ENCODE measurements at places on chromosomes 1 and 21.

DNA sequence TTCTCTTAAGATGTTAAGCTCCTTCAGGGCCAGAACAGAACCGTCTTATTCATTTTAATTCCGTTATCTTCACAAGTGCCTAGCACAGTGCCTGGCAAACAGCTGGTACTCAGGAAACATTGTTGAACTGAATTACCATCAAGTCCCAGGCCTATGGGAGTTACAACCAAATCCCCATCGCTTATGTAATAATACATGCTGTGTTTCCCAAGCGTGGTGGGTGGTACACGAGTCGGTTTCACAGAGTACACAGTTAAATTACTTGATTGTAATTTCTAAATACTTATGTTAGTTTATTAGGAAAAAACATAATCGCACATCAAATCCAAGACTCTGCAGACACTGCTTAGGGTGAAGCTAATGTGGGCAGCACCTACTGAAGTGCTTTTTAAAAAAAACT lies 1.0 kb downstream of the ANGEL2 start:
- DNase-seq: no peak

GRCh38 chr1:54950006-54950368 lies 30.4 kb upstream of the TMEM61 start:
- no peak for DNase-seq

DNA sequence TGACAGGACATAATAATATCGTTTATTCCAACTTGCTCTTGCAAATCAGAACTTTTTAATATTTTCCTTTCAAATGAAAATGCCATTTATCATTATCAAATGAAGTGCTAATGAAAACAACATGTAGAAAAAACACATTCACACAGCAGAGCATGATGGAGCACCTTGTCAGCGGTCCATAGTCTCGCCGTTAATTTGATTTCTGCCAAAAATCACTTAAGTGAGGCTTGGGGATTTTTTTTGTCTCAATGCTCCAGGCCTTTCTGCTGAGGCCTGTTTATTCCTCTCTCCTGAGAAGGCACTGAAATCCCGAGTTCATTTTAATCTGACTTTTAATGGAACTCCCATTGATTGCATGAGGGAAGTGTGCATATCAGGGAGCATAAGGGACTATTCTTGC lies 122.5 kb downstream of the ELAVL4 start:
- no peak for DNase-seq

GRCh38 chr1:198741744-198742143 lies 102.9 kb downstream of the PTPRC start:
- no peak for DNase-seq

GRCh38 chr1:167104256-167104633 lies 10.4 kb downstream of the STYXL2 start:
- no peak for DNase-seq

DNA sequence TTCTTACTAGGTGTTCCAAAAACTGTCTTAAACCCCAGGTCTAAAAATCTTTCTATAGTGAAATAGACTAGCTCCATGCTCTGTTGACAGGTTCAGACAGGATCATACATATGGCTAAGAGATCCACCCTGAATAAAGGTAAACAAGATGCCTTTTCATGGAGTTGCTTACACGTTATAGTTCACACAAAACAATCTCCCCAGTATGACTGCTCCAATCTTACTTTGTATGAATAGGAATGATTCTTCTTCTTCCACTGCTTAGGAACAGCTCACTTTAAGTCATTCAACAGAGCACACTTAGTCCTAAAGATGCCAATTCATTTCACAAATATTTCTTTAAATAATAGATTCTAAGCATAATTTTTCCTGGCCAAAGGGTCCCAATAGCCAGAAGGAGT lies 16.0 kb downstream of the ELK4 start:
- no peak for DNase-seq

DNA sequence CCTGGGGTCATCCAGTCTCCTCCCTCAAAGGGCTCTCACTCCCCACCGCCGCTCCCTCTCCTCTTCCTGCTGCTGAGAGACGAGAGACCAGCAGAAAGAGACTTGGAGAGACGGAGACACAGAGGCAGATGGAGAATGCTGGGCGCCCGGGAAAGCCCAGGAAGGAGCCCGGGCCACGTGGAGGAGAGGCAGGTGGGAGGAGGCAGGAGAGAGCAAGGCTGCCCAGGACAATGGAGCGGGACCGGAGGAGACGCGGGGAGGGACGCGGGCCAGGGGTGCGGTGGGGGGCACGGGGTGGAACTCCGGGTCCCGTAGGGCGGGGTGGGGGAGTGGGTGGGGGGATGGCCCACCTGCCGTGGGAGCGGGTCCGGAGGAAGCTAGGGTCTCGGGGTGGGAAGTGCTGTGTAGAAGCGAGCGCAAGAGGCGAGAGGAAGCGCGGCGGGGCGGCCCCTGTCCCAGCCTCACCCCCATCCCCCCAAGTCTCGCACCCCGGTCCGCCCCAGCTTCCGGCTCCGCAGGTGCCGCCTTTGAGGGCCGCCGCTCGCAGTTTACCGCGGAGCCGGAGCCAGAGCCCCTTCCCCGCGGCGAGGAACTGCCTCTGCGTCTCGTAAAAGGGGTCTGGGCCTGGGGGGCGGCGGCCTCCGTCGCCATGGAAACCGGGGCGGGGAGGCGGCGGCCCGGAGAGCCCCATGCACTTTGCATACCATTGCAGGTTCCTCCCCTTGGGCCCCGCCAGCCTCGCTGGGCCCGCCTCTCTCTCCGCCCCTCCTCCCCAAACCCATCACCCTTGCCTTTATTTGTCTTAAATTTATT lies 11.7 kb upstream of the EPHA2 start:
- DNase-seq: no peak

DNA sequence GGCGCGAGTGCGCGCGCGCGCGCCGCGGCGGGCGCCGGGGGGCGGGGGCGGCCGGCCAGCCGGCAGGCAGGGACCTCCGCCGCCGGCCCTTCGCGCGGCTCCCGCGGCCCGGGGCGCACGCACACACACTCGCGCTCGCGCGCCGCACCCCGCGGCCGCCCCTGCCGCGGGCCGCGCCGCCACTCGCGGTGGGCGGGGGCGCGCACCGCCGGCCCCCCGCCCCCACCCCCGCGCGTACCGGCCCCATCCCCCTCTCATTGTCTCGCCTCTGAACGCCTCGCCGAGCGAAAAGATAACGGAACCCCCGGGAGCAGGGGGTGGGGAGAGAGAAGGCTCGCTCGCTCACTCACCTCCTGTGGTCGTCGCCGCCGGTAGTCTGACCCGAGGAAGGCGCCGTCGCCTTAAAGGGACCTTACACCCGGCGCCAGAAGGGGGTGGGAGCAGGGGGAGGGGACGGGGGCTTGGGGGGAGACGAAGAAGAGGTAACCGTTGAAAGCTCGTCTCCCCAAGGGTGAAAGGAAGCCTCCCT lies 428 bp downstream of the POGZ start:
- no peak for DNase-seq

- DNase-seq: no peak
Observed at GRCh38 chr21:28193189-28193588, 799.5 kb downstream of the LTN1 start.

DNA sequence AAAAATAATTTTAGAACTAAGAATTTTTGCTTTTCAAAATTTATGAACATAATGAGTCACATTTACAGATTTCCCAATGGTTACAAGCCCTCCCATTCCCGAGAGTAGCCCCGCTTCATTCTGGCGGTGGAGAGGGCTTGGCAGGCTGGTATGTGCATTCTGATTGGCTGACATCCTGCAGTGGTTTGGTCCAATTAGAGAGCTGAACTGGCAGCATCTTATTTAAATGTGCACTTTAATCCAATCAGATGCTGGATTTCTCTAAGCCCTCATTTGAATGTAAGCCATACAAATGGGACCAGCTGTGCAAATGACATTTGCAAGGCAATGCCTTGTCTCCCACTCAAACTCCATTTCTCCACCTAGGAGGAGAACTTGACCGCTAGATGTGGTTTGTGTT lies 18.0 kb upstream of the TRIM17 start:
- no peak for DNase-seq

- DNase-seq: peak; percentile 38
Observed at GRCh38 chr1:115496904-115497527, 144.8 kb upstream of the VANGL1 start.

DNA sequence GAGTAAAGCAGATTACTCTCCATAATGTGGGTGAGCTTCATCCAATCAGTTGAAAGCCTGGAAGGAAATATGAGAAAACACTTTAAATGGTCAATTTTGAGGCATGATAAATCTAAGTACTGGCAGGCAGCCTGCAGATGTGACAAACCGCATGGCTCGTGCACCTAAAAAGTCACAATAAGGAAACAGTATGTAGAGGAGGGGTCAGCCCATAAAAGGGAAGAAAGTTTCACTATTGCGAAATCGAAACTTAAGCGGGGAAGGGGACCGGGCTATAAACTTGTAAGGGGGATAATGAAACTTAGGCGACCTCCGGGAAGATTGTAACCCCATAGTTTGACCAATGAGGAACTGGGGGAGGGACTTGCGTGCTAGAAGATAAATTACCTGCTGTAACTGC lies 109.8 kb downstream of the PLPPR4 start:
- no peak for DNase-seq

DNA sequence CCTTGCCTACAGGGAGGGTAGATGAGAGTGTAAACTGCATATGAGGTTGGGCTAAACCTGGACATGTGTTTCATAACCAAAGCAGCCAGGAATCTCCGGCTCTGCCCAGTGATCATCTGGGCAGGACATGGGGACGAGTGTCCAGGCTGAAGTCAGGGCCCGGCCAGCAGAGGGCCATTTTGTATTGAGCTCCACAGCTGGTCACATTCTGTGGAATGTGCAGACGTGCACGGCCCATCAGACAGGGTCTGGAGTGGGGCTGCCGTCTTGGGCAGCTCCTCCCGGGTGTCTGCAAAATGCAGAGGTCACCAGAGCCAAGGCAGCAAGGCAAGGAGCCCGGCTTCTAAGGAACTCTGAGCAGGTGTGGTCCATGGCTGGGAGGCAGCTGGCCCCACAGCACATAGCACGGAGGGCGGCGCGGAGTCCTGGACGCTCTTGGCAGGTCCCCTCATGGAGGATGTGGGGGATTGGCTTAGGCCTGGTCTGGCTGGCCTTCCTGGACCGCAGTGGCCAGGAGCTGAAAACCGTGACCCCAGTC lies 6.2 kb downstream of the LRRC3 start:
- DNase-seq: no peak

DNA sequence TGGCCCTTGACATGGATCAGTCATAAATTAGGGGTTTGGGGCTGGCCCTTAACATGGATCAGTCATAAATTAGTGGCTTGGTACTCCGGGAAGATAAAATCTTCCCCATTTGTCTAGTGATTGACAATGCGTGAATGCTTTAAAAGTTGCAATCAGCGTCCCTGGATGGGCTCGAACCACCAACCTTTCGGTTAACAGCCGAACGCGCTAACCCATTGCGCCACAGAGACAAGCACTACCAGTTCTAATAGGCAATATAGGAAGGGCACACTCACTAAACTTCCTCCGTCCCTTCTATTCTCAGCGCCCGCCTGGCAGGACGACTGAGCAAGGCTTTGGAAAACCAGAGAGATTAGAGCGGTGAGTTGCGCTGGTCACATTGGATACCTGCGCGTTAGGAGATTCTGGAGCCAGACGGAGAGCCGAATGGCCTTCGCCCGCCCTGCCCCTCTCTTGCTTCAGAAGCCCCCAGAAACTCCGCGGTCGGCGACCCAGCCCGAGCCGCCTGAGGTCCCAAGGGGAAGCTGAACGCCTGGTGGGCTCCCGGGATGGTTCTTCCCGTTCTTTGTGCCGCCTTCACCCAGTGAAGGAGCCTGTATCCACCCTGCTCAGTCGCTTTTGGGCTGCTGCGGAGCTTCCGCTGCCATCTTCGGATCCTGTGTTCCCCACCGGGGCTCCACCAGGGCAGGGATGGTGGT lies 235.9 kb downstream of the FAM72C start:
- no peak for DNase-seq

- DNase-seq: no peak
Observed at GRCh38 chr1:209207126-209207700, 376.3 kb upstream of the CAMK1G start.

- no peak for DNase-seq
Observed at GRCh38 chr1:36419569-36419968, 21.9 kb upstream of the LSM10 start.

DNA sequence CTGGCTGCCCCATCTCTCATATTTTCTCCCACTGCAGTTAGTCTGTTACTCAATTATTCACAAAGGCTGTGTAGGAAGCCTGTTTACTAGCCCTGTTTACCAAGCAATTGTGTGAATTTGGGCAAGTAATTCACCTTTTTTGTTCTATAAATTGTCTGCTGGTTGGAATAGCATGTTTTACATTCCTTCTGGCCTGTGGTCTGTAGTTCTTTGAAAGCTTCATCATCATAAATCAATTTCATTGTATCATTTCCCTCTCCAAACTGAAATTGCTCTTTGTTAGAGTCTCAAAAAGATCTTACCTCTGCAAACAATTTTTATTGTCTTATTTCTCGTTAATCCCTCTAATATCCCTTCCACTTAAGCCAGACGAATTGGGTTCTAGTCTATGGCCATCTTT lies 1059.5 kb upstream of the ADGRL4 start:
- DNase-seq: no peak

DNA sequence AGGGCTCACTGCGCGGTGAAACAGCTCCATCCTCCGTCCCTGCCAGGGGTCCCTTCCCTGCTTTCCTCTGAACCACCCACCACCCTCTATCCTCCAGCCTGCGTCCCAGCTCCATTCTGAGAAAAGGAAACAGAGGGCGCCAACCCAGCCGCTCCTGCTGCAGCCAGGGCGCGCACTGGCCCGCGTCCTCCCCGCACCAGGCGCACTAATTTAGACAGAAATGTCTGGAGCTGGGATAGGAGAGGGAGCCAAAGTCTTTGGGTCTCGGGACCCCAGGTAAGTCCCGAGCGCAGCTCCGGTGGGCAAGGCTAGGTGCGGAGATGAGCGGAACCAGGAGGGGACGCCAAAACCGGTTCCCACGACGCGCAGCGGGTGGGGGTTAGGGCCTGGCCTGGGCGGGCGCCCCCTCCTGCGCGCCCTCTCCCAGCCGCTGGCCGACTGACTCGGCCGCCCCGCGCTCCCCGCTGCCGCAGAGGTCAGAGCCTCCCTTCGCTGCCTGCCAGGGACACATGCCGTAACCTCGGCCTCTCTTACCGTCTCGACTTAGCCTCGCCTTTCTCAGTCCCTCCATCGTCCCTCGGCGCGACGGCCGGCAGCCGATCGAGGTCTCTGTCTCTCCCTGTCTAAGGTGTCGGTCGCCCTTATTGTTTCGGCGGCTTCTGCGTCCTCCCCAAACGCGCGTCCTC lies 2.0 kb downstream of the CAMK2N1 start:
- DNase-seq: no peak

- DNase-seq: no peak
Observed at GRCh38 chr1:210001751-210002150, 63.7 kb downstream of the SYT14 start.
